ENCODE measurements at places on chromosomes 11 and 22.

- DNase-seq = no peak
These were observed 324.2 kb downstream of the MIAT start for GRCh38 chr22:26981541-26981940.

GRCh38 chr11:121067453-121067852, 33.6 kb upstream of the TECTA start:
- no peak for DNase-seq

DNA sequence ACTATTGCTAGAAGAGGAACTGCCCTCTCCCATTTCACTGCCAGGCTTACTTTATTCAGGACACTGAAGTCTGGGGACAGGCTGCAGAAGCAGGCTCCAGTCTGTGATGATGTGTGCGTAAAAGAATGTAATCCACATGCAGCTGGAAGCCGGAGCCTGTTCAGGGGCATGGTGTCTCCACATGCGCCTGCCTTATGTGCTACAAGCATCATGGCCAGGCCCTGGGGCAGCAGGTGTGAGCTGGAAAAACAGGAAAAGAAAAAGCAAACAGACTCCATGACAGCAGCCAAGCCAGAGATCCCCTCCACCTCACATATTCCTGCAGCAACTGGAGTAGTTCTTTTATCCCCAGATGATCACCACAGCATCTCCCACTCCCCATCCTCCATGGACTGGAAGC, 33.4 kb downstream of the ARFGAP2 start:
- no peak for DNase-seq

DNA sequence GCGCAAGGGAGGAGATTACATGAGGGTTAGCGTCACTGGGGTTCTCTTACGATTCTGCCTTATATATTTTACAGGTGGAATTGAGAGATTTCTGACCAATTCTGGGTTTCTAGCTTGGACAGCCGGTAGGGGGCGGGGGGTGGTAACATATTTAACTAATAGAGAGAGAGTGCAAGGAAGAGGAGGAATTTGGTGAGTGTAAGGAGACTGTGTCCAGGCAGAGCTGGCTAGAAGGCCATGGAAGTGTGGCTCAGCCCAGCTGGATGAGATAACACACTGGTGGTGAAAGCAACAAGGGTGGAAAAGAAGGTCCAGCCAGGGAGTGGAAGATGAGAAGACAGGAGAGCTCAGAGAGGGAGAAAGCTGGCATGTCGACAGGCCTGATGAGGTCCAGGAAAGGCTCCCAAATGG, 56.5 kb downstream of the ST3GAL4 start:
- DNase-seq = no peak

GRCh38 chr11:64814712-64815187, 4.4 kb upstream of the MEN1 start:
- DNase-seq = no peak

GRCh38 chr22:30830907-30831306, 136.2 kb downstream of the OSBP2 start:
- DNase-seq = no peak

DNA sequence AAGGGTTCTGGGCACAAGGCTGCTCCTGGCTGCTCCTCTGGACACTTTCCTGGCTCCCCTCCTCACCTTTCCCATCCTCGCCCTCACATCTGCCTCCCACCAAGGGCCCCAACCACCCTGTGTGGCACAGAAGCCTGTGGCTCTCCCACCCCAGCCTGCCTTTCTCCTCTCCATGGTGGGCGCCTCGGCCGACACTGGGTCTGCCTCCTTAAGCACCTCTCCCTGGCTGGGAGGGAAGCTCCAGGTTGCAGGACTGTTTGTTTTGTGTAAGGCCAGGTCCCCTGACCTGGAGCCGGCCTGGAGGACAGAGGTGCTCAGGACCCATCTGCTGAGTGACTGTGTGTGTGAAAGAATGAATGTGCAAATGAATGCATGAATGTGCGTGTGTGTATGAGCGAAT, 14.1 kb downstream of the MUC6 start:
- DNase-seq = no peak

DNA sequence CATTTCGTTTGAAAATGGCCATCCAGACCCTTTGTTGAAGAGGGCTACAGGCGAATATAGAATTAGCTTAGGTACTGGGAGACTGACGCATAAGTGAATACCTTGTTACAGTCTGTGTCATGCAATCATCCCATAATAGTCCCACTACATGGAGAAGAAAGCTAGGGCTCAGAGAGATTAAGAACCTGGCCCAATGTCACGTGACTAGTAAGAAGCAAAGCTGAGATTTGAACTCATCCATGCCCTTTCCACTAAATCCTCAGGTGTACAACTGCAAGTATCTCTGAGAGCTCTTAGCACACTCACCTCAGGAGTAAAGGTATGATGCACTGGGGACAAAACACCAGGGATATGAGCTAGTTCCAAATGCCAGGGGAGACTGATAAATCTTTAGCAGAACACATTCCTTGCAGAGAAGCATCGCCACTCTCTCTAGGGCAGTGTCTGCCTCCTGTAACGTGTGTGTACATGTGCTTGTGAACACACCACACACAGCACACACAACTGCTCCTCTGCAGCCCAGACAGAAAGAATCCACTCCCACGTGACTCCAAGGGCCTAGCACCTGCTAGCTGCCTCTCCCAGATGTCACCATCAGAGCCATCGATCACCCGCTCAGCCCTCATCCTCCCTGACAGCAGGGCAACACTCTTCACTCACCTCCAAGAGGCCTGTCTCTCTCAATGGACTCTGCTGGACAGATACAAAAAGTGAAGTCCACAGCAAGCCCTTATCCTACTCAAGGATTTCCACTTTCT, 402.8 kb downstream of the NXPE2 start:
- DNase-seq = no peak

DNA sequence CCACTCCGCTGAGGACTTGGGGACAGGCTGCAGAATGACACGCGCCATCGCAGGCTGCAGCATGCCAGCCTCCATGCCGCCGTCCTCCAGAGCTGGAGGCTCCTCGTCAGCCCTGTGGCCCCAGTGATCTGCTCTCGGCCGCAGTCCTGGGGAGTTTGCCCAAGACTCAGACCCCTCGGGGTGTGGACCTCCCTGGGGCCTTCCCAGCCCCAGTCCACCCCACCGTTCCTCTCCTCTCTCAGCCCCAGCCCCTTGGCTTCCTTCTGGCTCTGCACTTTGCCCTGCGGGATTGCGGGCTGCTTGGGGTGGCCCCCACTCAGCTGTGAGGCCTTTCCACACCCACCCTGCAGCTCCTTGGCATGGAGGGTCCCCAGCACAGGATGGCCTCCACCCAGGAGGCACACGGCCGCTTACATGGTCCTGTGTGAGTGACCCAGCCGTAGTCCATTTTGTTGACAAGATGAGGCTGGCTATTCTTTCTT, 414.9 kb downstream of the TBC1D22A start:
- no peak for DNase-seq

DNA sequence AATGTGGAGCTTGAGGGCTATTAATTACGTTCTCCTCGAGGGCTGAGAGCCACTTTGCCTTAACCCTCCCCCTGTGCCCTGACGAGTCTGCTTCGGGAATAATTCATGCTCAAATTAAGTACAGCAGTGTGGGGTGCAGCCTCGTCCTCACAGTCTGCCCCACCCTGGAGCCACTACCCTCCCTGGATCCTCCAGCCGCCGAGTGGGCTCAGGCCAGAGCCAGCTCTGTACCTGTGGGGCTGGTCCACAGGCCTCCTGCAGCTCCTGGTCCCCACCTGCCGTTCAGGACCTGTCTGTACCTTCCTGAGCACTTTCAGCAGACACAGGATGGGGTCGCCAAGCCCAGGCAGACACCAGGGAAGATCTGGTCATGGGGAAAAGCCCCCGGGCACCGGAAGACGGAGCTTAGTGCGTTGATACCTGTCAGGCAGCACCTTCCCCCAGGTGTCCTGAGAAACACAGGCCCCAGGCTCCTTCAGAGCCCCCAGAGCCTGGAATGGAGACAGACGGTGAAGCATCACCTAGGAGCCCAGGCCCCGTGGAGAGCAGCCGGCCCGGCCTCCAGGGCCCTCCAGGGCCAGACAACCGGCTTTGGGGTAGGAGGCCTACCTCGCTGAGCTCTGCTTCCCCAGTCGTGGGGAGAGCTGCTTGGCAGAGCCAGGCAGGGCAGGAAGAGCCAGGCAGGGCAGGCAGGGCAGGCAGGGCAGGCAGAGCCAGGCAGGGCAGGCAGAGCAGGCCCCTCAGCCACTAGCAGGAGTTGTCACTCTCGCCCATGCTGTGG, 9.7 kb downstream of the TSPAN32 start:
- no peak for DNase-seq

DNA sequence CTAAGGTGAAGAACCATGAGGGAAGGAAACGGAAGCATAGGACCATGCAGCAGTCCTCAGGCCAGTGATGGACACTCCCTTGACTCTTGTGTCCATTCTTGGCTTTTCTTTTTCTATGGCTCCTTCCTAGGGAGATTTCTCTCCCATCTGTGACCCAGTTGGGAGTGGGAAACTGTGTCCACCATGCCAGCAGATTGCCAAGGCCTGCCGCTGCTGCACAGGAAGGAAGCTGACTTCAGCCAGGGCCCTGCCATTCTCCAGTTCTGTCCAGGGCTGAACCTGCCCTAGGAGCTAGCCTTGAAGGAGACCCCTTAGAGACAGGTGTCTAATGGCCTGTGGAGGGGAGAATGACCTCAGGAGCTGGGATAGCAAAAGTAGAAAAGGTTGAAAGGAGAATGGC, 17.4 kb downstream of the SSH3 start:
- no peak for DNase-seq

DNA sequence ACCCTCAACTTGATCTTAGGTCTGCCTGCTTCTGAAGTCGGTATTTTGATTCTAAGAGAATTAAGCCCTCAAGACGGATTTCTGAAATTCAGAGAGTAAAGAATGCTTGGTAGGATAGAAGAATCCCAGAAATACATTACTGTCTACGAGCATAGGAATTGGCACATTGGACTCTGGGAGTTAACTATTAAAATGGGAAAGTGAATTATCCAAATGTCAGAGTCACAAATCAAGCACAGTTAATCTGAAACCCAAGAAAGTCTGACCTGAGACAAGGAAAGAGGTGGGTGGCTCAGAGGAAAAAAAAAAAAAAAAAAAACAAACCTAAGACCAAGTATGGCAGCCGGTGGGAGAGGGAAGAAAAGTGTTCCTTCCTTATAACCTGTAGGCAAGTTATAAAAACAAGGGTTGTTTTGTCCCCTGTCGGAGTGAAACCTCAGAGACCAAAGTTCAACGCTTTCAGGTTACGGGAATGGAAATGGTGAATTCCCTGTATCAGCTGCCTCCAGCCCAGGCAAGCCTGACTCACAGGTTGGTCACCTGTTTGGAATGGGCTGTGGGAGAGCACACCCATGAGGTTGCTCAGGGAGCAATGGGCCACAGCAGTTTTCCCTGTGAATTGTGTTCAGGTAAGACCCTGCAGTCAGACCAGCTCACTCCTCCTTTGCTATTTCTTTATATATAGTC, 139.0 kb downstream of the ETS1 start:
- no peak for DNase-seq

DNA sequence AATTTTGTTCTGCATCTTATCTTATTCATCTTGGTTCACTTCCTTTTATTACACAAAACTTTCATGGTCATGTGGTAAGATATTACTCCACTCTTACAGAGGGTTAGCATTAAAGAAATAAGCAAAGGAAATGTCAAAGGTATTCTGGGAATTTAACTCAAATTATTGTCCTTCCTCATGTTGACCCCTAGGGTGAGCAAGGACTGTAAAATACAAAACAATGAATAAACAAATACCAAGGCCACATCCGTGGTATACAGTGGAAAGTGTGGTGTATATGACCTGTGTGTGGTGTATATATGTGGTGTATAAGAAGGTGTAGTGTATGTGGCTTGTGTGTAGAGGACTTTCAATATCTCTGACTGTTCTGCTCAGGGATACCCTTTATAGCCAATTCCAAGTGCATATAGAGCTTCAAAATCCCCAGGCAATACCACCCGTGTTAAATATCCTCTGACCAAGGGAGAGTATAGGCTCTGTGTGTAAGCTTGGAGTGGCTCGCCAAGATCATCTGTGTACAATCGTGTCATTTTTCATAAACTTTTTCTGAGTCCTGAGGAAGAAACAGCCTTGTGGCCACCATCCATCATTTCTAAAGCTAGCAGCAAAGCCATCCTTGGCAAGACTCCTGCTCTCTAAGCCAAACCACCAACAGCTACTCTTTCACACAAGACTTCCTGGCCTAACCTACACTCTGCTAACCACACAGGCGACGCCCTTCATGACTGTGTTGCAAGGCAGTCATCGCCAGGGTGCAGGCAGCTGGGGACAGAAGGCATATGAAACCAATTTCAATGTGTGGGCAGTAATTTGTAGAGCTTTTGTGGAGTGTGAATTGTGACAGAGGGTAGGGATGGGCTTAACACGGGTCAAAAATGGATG, 548.0 kb downstream of the ETS1 start:
- no peak for DNase-seq

DNA sequence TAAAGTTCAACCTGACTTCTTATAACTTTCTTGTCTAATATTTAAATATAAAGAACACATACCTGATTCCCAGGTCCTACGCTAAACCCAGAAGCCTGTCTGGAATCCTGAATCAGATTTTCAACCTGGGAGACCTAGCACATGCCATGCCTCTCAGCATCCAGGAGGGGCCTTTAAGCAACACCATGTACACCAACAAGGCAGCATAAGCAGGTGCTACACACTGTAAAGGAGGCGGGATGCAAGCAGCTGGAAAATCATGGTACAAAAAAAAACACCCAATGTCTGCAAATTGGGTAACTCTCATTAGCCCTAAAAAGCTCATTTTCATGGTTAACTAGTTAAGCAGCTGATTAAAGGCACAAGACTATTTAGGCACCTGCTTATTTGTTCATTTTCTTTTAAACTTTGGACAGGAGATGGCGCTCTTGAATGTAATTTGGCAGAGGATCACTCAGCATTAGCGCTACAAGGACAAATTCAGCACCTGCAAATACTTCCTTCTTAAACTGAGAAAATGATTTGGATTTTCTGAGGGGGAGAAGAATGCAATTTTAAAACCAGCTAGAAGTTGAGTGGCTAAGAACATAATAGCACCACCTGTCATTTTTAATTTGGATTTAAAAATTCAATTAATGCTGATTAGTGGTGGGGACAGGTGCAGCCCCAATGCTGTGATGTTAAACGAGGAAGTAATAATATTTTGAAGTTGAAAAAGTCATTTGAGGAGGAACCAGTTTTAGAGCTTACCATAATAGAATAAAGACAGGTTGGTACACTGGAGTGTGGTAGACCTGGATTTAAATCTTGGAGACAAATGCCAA, 104.0 kb downstream of the FAR1 start:
- no peak for DNase-seq

GRCh38 chr11:34444428-34444827, 5.7 kb downstream of the CAT start:
- DNase-seq = no peak

DNA sequence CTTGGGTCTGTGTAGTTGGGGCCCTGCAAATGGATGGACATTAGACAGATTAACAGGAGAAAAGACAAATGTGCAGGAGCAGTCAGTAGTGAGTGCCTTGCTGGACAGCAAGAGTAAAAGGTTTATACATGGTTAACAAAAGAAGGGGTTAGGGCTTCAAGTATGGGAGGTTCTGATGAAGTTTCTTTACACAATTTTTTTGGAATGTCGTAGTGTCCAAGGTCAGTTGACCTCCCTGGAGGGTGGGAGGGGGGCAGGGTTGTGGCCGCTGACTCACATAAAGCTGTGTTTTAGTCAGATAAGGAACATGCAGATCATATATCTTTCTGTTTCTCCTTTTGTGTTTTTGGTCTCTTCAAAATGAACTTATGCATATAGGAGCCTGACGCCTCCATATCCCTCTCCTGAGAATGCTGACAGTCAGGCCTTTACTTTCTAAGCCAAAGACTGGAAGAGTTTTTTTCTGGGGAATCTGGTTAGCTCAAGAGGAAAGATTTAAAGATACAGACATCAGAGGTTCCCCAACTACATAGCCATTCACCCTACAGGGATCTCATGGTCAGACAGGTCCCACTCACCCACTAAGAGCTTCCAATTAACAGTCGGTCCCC, 134.3 kb downstream of the NECTIN1 start:
- DNase-seq = no peak

- no peak for DNase-seq
These were observed 1.7 kb downstream of the BRMS1 start for GRCh38 chr11:66343176-66343575.
